IMR-90 (cell line): ENCODE measurements at places on chromosomes 5 and 9. TPM values are rescaled to one million over a fixed set of nuclear protein-coding genes. Genes with fewer than 3 reads are reported as not detected.

GRCh38 chr5:57033103-57033502 lies 81.2 kb upstream of the MIER3 start:
- no peak for DNase-seq

The PCDHA8 gene
- total RNA-seq, result under 0.01 TPM in 1 of 2 replicates, not detected in the other

GRCh38 chr5:88085462-88085861 lies 183.2 kb downstream of the TMEM161B start:
- no peak for DNase-seq

DNA sequence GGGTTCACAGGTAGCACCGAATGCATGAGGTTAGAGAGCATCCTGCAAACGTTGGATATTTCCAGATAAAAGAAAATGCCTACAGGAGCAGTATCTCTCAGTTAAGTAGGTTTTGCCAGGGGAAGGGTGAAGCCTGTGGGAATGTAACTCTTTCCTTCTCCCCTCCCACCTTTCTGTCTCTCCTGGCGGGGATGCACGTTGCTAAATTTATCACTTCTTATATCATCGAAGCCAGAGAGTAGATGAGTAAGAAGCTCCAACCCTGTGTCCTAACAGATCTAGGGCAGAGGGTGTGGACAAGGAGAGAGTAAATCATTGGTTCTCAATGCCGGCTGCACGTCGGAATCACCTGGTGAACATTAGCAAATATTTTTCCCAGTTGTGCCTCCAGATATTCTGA lies 457.5 kb downstream of the ENC1 start:
- DNase-seq, result no peak

DNA sequence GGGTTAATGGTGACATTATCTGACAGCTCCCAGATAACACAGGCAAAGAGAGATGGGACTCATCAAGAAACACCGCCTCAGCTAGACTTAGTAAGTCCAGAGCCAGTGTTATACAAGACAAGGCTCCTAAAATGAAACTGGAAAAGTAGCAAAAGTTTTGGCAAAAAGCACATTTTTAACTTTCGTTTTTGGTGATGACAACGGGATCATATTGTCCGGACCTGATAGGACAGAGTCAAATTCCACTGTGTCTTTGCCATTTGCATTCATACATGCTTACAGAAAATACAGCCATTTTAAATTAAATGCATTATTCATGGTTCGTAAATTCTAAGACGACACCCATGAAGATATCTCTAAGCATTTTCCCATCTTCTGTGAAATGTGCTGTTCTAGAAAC lies 152.1 kb downstream of the CRB2 start:
- DNase-seq, result peak; percentile 21

DNA sequence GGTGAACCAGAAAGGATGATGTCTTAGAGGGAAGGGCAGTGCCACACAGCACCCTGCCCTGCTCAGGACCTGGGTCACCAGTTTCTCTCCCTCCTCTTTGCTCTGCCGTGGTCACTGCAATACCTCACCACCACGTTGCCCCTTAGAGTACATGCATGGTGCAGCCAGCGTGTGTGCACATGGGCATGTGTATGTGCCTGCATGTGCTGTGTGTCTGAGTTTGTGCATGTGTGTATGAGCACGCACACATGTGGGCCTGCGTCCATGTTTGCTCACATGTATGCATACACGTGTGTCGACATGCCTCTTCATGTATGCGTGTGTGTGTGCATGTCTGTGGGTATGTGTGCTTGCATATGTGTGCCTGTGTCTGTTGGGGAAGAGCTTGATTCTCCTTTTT lies 41.5 kb upstream of the SEMA4D start:
- DNase-seq, result no peak

The BNC2 gene
- 37.8 and 45.2 TPM in 2 replicates for total RNA-seq

DNA sequence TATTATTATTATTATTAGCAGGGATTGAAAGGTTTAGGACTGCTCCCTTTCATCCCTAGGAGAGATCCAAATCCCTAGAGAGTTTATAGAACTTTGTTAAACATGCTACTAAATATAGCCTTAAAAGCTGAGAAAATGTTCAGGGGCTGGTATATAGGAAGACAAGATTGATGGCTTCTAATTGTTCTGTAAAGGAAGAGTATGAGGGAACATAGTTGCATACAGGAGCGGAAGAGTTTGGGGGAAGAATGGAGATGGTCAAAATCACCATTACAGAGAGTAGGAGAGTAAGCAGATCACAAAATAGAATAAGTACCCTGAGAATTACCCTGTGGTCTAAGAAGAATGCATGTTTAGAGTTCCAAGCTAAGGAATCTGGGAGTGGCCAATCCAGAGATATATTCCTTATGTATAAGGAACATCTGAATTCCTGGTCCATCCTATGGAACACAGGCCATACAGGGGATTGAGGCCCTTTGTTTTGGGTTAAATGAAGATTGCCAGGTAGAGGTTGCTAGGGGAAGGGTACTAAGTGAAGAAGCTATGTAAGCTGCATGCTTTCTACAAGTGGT lies 158.0 kb upstream of the APC start:
- DNase-seq, result no peak

GRCh38 chr5:170145462-170145861 lies 39.8 kb downstream of the FOXI1 start:
- DNase-seq, result no peak

DNA sequence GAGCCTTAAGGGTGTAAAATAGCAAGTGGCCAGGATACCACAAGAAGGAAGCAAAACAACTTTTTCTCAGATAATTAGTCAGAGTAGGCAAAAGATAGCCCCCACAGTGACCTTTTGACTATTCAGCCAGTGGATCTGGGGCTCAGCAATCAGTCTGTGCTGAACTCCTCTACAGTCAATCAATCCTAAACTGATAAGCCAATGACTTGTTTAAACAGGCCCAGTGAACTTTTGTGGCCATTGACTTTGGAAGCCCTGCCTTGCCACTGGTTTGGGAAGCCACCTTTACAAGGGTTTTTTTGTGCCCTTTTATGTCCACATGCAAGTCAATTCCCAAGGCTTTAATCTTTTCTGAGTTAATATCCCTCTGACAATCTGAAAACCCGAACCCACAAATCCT lies 1565.0 kb upstream of the WWC1 start:
- DNase-seq, result no peak

DNA sequence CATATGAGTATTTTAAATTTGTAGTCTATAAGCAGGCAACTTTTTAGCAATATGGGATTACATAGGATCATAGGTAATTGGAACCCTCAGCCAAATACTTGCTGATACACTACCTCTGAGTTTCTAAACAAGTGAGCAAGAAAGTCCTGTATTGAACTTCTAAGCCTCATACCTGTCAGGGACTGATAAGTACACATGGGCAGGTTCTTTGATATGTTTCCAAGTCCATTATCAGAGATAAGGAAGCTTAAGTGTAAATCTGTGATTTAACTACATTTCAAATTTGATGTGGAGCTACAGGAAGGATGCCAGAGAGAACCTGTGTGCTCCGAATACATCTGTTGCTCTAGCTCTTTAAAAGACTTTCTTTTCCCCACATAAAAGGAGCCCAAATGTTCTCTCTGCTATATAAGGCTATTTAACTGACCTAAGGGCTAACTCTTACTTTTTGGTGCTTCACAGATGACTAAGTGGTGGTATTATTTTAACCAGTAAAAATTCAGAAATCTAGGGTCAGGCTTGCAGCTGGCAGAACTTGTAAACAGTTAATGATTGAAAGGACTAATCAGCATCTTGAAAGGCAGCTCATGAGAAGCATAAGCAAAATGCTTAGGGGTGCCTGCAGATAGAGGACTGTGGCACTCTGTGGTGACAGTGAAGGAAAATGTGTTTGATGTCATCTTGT lies 228.6 kb downstream of the NR3C1 start:
- DNase-seq, result peak; percentile 58

DNA sequence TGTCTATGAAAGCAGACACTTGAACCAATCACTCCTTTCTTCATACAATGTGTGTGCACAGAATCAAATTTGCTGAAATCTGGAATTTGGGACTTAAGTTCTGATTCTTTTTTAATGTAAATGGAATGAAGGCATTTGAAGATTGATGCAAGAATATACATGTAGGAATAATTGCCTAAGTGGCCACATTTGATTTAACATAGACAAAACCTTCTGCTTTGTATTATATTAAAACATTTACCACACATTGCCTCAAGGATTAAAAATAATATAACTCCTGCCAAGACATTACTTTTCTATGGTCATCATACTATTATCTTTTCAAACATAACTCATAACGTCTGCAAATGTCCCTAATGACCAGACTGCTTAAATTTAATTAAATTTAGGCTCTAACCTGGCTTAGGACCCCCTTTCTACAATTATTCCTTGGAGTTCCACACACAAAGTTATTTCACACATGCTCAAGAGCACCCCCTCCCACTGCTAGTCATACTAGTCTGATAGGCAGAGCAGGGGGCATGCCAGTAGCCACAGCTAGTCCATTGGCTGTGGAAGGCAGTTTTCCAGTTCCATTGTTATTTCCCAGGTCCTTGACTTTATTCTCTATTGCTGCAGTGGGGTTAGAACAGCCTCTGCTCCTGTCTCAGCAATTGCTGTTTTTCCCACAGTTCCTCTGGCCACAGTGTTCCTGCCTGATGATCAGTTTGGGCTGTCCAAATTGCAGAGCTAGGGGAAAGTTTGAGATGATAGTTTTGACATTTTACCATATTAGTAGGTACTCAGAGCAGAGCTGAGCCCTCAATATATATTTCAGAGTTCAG lies 360.6 kb upstream of the GRAMD2B start:
- DNase-seq, result no peak

DNA sequence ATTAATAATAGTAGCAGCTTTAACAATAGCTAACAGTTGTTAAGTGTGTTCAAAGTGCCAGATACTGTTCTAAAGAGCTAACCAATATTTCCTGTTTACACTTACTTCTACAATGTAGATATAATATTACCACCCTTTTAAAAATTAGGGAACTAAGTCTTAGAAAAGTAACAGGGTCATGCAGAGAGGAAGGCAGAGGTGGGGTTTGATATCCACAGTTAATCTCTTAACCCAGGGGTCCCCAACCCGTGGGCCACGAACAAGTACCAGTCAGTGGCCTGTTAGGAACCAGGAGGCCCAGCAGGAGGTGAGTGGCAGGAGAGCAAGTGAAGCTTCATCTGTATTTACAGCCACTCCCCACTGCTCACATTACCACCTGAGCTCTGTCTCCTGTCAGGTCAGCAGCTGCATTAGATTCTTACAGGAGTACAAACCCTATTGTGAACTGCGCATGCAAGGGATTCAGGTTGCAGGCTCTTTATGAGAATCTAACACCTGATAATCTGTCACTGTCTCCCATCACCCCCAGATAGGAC lies 89.1 kb downstream of the ACTL7B start:
- no peak for DNase-seq

The ARSK gene
- 22.0 and 25.0 TPM in 2 replicates for total RNA-seq

The RPP25L gene
- 13.3 and 20.4 TPM in 2 replicates for total RNA-seq

DNA sequence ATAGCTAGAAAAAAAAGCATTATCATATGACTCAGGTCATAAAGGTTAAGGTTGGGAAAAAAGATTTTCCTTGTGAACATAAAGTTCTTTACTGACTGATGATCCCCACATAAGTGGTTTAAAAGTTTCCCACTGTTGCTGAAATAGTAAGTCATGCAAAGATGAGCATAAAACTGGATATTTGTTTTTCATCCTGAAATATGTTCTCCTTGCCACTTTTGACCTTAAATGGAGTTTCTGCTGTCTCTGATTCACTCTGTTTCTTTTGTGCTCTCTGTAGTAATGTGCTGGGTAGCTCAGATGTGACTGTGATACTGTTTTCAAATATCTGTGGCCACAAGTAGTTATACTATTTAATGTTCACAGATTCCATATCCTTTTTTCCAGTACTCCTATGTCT lies 162.5 kb upstream of the GAS1 start:
- peak; percentile 72 for DNase-seq

DNA sequence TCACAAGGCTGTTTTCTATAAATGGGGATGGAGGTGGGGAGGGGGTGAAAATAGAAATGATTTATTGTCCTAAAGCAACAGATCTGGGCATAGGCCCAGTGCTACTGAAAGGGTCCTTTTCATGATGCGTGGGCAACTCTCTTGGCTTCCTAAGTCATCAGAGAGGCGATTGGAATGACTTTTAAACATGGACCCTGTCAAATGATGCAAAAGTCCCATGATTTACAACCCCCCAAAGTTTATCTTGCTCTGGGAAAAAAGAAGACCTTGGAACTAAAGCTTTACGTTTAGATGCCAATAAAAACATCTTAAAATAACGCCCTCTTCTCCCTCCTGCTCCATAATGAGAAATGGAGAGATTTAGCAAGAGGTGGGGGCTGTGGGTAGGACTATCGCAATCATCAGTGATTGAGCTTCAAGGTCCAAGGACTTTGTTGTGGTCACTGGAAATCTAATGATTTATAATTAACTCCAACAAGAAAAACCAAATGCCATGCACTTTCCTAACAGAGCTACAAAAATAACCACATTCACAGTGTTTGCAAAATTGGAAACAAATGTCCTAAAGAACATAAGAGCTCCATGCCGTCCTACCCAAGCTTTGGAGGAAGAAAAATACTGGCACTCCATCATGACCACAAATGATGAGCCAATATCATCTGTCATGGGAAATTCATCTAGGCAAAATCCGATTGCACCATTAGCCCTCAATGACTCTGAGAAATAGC lies 167.5 kb upstream of the CLINT1 start:
- no peak for DNase-seq

- no peak for DNase-seq
Measured at GRCh38 chr9:69963803-69964202, 79.8 kb upstream of the MAMDC2 start.

- DNase-seq, result no peak
Measured at GRCh38 chr9:133794016-133794760, 56.0 kb upstream of the SARDH start.

DNA sequence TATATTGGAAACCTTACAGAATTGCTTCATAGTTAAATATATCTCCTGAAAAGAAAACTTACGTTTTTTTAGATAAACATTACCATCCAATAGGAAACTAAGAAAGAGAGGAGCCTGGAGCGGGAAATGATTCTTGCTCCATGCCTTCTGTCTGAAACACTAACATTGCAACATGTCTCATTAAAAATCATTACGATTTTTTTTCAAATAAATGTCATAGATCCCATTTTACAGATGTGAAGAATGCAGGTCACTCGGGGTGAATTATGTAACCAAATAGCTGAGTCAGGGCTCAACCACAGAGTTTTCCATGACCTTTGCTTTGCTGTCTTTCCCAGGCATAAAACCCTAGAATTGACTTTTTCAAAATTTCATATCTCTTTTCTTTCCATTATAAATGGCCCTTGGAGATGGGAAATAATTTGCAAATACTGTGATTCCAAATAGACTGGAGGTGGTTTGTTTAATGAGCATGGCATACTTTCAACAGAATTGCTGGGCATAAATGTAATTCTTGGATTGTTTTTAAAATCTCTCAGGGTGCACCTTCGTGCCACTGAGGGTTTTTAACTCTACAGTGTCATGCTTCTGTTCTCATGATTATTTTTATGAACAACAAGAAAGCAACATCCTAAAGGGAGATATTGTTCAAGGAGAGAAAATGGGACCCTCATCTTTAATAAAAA lies 302.8 kb downstream of the EBF1 start:
- DNase-seq, result no peak

GRCh38 chr9:110316261-110317075 lies 21.2 kb downstream of the TXNDC8 start:
- DNase-seq, result no peak

The PAIP2 gene
- 41.9 and 95.0 TPM in 2 replicates for total RNA-seq
